Thymus (tissue), 14 donors: ENCODE measurements at places on chromosomes 3 and 15. TPM values are rescaled to one million over a fixed set of nuclear protein-coding genes. Genes with fewer than 3 reads are reported as not detected.

- DNase-seq = no peak
- no peaks in the 10 kb centered on the region for H3K27me3 ChIP-seq
- H3K4me3 ChIP-seq = no peak overlapping the region
- H3K36me3 ChIP-seq = peaks cover 10% of the 10 kb centered on the region
Observed at GRCh38 chr15:85142312-85142711, 160.7 kb downstream of the PDE8A start.

GRCh38 chr3:194556086-194557056, 69.6 kb upstream of the ATP13A3 start:
- no peaks in the 10 kb centered on the region for H3K36me3 ChIP-seq
- H3K27ac ChIP-seq = no peak overlapping the region
- no peak for DNase-seq
- H3K4me1 ChIP-seq = peaks cover 2% of the 10 kb centered on the region
- H3K27me3 ChIP-seq = peaks cover 2% of the 10 kb centered on the region

The ELP6 gene
- 43.5 TPM for total RNA-seq

DNA sequence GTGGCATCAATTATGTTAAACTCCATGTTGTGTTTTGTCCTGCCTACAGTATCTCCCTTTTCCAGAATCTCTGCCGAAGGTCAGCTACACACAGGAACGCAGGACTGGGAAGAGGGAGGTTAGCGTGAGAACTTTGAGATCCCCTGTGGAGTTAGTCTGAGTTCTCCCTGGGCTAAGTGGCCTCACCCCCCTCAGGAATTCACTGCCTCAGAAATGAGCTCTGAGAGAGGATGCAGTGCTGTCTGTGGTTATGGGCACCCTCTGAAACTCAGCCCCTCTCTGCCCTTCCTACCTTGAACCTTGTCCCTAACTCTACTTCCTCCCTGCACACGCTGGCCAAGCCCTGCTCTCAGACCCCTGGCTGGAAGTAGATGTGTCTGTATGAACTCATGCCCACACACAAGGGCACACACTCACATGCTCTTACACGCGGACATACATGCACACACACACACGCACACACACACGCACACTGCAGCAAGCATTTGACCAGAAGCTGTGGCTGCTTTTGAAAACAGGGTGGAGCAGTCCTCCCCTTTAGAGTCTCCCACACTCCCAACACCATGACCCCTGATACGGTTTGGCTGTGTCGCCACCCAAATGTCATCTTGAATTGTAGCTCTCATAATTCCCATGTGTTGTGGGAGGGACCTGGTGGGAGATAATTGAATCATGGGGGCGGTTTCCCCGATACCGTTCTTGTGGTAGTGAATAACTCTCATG, 5.3 kb upstream of the VIPR1 start:
- H3K36me3 ChIP-seq = no peaks in the 10 kb centered on the region
- peaks cover 42% of the 10 kb centered on the region for H3K27me3 ChIP-seq
- no peak for DNase-seq
- no peak overlapping the region for H3K4me3 ChIP-seq

DNA sequence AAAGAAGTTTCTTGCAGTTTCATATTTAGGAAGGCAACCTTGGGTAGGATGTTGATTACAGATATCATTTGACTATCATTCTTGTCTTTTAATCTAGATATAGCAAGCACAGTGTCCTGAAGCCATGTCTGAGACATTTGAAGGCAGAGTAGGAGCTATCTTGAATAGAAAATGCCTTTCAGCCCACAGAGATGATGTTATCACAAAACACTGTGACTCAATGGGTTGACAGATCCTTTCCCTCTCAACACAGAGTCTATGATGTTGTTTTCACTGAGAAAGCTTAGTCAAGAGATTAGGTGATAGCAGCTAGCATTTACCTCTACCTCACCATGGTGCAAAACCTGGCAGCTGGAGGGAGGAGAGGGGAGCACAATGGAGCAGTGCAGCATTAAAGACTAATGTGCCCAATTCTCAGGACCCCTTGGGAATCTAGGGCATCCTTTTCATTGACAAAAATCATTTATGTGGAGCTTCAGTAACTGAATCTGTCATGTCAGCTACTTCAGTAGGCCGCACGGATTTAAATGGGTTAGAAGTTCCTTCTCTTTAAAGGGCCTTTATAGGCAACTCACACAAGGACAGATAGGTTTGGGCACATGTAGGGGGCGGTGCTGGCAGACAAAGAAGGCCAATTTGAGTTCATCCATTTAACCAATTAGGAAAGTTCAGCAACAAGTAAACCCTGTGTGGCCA, 121.8 kb downstream of the AGBL1 start:
- H3K4me3 ChIP-seq = no peak overlapping the region
- H3K36me3 ChIP-seq = no peaks in the 10 kb centered on the region
- no peaks in the 10 kb centered on the region for H3K4me1 ChIP-seq
- no peak for DNase-seq

- H3K27ac ChIP-seq = no peak overlapping the region
- H3K27me3 ChIP-seq = no peaks in the 10 kb centered on the region
- no peaks in the 10 kb centered on the region for H3K36me3 ChIP-seq
- H3K4me1 ChIP-seq = no peaks in the 10 kb centered on the region
Observed at GRCh38 chr15:85302271-85302670, 78.1 kb upstream of the AKAP13 start.

The SECISBP2L gene
- total RNA-seq = 16.7 TPM

The SCAMP5 gene
- total RNA-seq = 2.3 TPM

GRCh38 chr3:66019896-66020295, 18.8 kb downstream of the MAGI1 start:
- no peaks in the 10 kb centered on the region for H3K4me1 ChIP-seq
- no peak for DNase-seq
- no peaks in the 10 kb centered on the region for H3K27me3 ChIP-seq
- no peaks in the 10 kb centered on the region for H3K36me3 ChIP-seq

GRCh38 chr3:123331006-123331405, 117.9 kb downstream of the ADCY5 start:
- no peaks in the 10 kb centered on the region for H3K36me3 ChIP-seq
- H3K27me3 ChIP-seq = peaks cover 15% of the 10 kb centered on the region
- no peak for DNase-seq
- H3K4me3 ChIP-seq = no peak overlapping the region
- no peak overlapping the region for H3K27ac ChIP-seq

GRCh38 chr3:63900459-63900858, 11.7 kb downstream of the SCAANT1 start:
- H3K27me3 ChIP-seq = no peaks in the 10 kb centered on the region
- peaks cover 8% of the 10 kb centered on the region for H3K36me3 ChIP-seq
- DNase-seq = no peak
- no peak overlapping the region for H3K27ac ChIP-seq
- H3K4me3 ChIP-seq = no peak overlapping the region
- H3K4me1 ChIP-seq = no peaks in the 10 kb centered on the region

GRCh38 chr15:76994001-76994400, 925 bp upstream of the PSTPIP1 start:
- peaks cover 18% of the 10 kb centered on the region for H3K4me1 ChIP-seq
- H3K27me3 ChIP-seq = no peaks in the 10 kb centered on the region
- DNase-seq = no peak
- no peaks in the 10 kb centered on the region for H3K36me3 ChIP-seq
- no peak overlapping the region for H3K27ac ChIP-seq
- H3K4me3 ChIP-seq = no peak overlapping the region

The MYL3 gene
- 0.19 TPM for total RNA-seq

GRCh38 chr3:22704166-22704565, 499.0 kb upstream of the UBE2E2 start:
- H3K4me3 ChIP-seq = no peak overlapping the region
- H3K27me3 ChIP-seq = no peaks in the 10 kb centered on the region
- no peaks in the 10 kb centered on the region for H3K4me1 ChIP-seq
- H3K27ac ChIP-seq = no peak overlapping the region

The CHDH gene
- total RNA-seq = 0.38 TPM

The IGSF11 gene
- total RNA-seq = 0.42 TPM

DNA sequence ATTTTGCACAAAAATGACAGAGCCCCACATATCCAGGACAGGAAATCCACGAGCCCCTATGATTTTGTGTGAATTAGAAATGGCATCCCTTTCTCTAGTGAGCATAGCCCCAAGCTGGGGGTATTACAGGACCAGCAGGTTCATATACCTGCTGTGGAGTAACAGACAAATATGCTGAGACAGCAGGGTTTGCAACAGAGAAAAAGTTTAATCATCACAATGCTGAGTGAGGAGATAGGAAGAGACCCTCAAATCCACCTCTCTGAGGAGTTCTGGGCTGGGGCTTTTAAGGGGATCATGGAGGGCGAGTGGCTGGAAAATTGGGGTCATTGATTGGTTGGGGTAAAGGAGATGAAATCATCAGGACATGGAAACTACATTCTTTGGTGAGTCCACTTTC, 8.4 kb upstream of the MYZAP start:
- peaks cover 7% of the 10 kb centered on the region for H3K27me3 ChIP-seq
- H3K27ac ChIP-seq = no peak overlapping the region
- no peaks in the 10 kb centered on the region for H3K4me1 ChIP-seq
- no peaks in the 10 kb centered on the region for H3K36me3 ChIP-seq
- DNase-seq = no peak

The SLC6A1 gene
- total RNA-seq = 5.3 TPM
